Muscle of leg (tissue), 16 donors: ENCODE measurements at places on chromosomes 12 and 14.
A peak's percentile ranks its signal among the peaks of the same experiment; 100 is the strongest.

GRCh38 chr14:85607651-85608081 lies 77.7 kb downstream of the FLRT2 start:
- no peak for DNase-seq

DNA sequence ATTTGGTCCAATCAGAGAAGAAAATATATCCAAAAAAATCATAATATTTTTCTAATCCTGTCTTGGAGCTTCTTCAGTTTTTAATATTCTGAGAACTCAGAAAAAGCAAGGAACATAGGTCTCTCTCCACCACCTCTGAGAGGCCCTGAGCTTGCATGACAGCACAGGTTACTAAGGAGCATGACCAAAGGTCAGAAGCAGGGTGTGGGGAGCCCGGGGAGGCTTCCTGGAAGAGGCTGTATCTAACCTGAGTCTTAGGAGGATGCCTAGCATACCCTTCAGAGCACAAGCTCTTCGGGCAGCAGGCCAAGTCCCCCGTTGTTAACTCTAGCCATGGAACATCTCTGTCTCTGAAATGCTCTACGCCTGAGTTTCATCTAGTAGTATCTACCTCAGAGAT lies 15.7 kb upstream of the STON2 start:
- no peak for DNase-seq

DNA sequence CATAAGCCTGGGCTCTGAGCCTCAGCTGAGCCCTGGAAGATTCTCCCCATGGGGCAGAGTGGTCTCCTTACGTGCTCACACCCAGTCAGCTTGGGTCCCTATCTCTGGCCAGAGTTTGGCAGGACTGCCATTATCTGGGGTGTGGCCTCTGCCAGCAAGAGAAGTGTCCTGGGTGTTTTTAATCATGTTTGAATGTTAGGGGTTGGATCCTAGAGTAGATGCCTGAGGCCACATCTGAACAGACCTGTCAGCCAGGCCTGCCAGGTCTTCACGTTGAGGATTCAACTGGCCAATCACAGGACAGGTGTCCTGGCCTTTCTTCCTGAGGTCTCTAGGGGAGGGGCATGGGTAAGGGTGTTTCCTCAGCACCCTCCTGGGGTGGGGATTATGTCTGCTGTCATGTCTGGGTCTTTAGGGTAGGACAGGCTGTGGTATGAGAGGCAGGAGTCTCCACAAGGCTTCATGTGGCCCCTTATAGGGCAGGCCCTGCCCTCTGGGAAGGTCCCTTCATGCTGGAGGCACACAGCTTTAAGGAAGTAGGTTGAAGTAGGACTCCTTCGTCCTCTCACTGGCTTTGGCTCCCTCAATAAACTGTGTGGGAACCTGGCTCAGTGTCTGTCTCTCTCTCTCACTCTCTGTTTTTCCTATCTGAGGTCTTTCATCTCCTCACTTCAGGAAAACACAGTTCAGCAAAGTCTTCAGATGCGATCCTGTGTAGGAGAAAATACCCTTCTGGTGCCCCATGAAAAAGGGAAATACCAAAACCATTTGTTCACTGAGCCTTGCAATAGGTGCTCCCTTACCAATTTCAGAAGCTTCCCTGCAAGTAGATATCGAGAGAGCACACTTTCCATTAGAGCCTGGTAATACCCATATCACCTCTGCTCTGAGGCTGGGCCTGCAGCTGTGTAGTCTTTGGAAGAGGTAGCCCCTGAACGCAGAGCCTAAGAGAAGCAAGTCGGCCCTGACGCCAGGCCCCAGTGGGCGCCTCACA lies 6.7 kb upstream of the FITM1 start:
- DNase-seq: no peak

GRCh38 chr12:15688202-15688736 lies 100.9 kb downstream of the EPS8 start:
- peak; percentile 50 for DNase-seq

DNA sequence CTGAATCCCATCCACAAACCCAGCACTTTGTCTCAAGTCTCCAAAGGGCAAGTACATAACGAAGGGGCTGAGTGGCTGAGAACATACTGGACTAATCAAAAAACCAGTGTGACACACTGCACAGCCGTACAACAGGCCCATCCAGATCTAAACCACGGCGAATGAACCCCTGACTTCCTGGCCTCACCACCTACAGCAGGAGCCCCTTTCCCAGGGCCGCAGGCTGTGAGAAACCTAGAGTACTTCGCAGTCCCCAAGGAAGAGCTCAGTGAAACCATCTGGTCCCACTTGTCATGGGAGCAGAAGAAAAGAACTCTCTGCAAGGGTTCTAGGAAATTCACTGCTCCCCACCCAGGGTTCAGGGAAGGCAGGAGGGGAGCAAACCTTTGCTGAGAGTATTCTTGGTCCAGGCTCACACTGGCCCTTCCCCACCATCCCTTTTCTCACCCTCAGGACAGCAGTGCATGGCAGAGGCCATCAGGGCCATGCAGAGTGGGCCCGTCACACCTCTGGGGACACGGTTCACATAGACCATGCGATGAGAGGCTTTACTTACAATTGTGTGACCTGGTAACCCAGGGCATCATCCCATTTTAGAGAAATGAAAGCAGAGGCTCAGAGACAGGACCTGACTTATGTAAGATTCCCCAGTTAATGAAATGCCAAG lies 192.8 kb downstream of the BCL11B start:
- no peak for DNase-seq

GRCh38 chr14:83780321-83780720 lies 1749.6 kb upstream of the FLRT2 start:
- no peak for DNase-seq

- DNase-seq: no peak
Measured at GRCh38 chr12:66915306-66915904, 236.5 kb upstream of the GRIP1 start.

- DNase-seq: no peak
Measured at GRCh38 chr12:27747111-27747820, 32.8 kb upstream of the KLHL42 start.

DNA sequence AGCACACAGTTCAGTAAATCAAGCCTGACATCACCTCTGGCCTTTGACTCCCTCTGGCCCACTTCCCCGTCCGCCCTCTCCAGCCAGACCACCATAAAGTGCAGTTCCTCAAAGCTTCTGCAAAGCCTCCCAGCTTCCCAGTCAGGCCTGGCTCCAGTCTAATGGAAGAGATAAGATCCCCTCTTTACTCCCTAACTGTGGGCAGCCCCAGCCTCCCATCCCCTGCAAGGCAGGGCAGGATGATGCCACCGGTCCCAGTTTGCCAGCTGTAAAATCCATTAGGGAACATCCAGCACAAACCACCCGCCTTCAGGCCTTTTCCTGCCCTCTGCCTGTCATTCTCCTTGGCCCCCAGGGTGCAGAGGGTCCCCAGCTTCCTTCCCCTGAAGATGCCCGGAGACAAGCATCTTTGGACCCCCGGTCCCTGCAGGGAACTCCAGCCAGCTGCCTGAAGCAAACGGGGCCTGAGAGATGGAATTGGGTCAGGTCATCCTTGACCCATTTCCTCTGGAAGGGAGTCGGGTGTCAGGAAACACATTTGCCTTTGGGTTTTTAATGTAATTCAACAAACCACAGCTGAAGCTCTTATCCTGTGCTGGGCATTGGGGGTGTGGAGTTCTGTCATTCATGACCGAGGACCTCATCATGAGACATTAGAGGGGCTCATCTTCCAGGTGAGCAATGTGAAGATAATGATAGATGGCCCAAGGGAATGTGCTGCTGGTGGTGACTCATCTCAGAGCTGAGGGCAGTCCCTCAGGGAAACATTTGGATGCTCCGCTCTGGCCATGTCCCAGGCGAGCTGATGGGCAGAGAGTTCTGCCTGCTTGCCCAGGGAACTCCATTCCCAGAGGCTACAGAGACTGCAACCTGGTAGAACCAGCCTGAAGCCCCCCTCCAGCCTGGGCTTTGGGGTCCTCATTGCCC lies 93.8 kb upstream of the CLMN start:
- no peak for DNase-seq

DNA sequence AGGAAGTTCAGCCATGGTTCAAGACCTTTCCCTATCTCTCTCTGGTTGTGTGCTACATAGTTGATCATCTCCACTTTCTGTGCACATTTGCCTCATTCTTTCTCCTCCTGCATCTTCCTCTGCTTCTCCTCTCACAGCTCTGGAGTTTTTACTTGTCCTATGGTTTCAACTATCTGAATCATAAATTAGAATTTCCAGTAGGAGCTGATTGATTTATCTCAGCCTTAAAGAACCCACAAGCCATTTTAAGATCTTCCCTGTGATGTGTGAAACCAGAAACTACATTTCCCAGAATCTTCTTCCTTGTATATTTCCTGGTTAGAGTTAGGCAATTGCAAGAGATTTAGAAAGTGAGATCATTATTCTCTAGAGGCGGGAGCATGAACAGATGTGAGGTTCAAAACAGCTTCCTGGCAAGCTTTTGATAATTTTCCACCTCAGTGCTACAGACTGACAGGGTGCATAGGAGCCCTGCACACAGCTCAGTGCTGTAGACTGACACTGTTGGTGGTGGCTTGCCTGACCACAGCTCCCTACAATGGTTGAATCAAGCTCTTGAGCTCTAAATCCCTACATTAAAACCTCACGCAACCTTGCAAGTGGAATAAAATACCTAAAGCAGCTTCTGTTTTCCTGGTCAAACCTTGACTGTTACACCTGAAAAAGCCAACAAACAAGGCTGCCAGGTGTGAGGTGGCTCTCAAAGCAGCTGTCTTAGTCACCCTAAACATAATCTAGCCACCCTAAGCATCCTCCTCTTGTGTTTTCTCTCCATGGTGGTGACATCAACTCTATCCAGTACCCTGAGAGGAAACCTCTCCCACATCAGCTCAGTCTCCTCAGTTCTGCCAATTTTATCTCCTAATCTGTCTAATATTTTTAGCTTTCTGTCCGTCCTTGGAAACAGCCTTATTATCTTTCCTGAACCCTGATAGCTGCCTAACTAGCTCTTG lies 21.5 kb upstream of the IFNG start:
- DNase-seq: peak; percentile 67

GRCh38 chr12:101768781-101769180 lies 29.5 kb upstream of the SYCP3 start:
- no peak for DNase-seq

DNA sequence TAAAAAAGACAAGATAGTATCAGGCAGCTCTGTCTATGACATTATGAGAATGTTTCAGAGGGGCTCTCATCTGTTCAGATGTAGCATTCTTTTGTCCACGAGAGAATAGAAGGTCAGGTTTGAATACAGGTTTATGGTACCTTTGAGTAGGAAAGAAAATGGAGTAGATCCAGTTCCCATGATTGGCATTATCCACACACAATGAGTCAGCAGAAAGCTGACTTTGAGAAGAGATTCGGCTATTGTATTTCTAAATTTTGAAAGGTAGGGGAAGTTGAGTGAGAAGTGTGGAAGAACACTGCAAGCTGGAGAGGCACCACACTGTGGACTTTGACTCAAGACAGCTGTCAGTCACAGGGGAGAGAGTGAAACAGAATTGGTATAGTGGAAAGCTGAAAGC lies 135.4 kb downstream of the SYT10 start:
- no peak for DNase-seq

DNA sequence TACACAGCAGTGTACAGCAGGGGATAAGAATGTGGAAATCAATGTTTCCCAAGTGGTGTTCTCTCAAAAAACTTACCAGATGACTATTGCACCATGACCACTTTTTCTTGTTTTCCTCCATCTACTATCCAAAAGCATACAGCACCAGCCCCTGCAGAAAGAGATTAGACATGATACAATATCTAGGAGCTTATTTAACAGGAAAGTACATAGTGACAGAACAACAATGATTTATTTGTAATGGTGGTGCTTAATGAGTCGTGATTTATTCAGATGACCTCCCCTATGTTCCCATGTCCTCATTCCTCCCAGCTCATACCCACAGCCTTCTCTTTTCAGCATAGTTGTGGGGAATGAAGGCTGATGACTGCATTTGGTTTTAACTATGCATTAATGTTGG lies 413.6 kb downstream of the BTG1 start:
- DNase-seq: no peak

DNA sequence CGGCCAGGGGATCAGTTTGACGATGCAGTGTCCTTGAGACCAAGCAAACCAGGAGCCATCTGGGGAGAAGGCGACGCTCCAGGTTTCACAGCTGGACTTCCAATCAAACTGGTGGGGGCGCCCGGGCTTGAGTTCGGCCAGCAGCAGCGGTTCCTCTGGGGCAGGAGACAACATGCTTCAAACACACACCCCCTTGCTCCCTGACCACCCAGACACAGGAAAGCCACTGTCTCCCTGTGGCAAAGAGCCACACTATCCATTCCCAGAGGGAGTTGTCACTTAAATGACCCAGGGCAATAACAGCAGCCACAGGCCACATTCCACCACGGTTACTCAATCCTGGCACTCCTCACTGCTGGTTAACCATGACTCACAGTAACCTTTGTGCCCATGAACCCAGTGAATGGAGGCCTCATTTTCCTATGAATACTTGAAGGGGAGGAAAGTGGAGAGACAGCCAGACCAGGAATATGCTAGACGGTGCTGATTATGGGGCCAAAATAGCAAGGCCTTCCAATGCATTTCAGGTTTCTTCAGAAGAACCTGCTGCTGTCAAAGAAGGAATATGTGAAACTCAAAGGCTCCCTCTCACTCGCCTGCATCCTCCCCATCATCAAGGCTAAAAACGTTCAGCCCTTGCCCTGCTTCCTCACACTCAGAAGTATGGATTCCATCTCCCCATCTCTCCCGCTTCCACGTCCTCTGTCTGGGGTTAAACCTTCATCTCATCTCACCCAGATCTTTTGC lies 8.5 kb downstream of the WSB2 start:
- peak; percentile 73 for DNase-seq

- no peak for DNase-seq
Measured at GRCh38 chr12:32027684-32028365, 68.6 kb downstream of the RESF1 start.

DNA sequence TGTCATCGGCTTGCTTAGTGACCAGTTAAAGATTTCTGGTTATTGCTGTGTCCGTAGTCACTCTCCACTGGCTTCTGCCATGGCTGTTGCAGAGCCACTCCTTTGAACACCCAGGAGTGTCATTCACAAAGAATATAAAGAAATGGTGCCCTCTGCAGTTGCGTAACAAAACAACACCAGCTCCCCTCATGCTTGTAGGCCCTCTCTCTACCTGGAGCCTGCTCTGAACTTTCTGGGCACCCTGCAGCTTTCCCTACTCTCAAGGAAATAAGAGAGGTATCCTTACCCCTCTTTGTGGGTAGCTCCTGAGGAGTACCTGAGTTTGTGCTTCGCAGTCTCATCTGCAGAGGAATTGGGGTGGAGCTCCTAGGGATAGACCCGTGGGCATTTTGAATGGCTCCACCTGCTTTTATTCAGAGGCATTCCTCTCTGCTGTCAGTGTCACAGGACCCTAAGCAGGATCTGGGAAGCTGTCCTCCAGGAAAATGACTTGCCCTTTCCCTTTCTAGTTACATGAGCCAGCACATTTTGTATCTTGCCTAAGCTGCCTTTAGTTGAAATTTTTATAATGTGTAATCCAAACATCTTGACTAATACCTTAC lies 97.2 kb upstream of the TMEM260 start:
- DNase-seq: no peak

DNA sequence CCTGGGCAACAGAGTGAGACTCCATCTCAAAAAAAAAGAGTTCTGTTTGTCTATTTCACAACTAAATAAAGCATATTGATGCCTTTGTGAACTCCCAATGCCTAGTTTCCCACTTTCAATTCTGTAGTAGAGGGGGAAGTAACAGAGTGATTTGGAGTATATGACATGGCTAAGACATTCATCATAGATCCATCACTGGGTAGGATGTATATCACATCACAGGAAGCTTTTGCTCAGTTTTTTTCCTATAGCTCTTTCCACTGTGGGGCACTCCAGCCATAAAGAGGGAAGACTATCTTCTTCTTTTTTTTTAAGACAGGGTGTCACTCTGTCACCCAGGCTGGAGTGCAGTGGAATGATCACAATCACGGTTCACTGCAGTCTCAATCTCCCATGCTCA lies 154.0 kb upstream of the BCL2L14 start:
- no peak for DNase-seq
